Ecto neural progenitor cell (in vitro differentiated cells): ENCODE measurements at places on chromosomes 1 and 21.

DNA sequence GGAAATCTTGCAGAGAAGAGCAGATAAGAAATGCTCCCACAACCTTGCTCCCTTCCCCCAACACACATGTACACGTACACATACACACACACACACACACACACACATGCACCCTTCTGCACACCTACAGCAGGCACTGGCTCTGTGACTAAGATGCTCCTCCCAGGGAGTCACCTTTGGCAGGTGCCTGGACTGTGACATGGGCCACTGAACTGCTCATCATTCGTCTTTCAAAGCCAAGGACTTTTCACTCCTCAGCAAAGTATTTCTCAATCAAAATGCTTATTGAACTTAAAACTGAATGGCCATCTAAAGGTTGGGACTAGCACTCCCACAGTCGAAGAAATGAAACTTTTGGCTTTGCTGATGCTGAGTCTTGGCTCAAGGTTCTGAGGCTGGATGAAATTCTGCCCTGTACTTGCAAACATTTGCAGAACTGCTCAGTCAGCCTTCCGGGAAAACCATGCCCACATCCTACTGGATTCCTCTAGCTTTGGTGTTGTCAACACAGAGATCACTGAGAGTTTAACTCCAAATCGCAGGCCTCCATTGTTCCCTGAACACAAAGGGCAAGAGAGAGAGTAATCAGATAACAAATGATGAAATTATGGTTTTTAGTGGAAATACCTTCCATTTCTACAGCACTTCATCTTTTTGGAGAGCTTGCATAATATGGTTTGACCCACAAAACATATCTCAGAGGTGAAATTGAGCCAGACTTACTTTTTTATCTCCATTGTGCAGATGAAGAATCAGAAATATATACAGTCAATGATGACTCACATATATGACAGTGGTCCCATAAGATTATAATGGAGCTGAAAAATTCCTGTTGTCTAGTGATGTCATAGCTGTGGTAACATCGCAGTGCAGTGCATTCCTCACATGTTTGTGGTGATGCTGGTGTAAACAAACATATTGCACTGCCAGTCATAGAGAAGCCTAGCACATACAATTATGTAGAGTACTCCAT lies 72.4 kb upstream of the BCAR3 start:
- DNase-seq, result no peak

DNA sequence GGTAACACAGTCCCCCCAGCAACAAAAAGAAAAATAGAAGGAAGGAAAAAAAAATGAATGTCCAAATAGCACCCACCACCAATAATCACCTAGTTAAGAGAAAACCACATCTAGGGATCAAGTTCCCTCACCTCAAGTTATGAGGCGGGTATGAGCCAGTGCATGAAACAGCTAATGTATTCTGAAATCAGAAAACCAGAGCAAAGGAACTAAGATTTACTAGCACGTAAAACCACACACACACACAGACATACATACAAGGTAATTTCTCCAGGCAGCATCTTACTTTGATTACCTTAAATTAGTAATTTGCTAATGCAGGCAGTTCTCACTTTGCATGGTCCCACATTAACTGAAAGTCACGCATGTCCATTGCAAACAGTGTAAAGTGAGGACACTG lies 109.8 kb downstream of the HLCS start:
- DNase-seq, result no peak

DNA sequence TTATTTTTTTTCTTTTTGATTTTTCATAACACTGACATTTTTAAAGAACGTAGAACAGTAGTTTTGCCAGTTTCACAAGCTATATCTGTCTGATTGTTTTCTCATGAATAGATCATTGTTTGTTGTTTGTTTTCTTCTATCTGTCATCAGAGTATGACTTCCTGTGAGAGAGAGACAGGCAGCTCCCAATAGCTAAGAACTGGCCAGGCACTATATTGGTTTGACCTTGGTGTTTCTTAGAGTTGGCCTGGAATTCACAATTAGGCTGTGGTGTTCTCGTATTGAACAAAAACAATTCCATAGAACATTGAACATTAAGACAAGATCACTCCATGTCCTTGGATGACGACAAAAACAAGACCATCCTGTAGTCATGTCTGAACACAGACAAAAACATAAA lies 43.4 kb downstream of the RPS6KC1 start:
- DNase-seq, result no peak

- DNase-seq, result no peak
Measured at GRCh38 chr1:219945795-219946194, 17.4 kb upstream of the SLC30A10 start.

DNA sequence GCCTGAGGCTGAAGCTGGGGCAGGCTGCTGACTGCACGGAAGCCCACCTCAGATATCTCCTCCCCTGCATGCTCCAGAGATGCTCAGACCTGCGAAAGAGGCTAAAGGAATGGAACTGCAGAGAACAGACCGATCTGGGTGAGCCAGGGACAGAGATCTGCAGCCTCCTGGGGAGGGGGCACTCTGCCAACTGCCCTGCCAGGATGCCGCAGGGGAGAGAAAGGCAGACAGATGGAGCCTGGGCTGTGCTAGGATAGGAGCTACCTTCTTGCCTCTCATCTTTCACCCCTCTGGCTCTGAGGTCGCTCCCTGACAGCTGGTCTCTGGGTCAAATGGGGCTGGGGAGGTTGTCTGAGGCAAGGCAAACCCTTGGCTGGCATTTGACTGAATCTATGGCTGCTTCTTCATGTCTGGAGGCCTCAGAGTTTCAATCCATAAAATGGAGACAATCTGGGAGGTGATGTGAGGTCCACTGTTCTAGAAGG lies 238.2 kb downstream of the GRIK3 start:
- no peak for DNase-seq

DNA sequence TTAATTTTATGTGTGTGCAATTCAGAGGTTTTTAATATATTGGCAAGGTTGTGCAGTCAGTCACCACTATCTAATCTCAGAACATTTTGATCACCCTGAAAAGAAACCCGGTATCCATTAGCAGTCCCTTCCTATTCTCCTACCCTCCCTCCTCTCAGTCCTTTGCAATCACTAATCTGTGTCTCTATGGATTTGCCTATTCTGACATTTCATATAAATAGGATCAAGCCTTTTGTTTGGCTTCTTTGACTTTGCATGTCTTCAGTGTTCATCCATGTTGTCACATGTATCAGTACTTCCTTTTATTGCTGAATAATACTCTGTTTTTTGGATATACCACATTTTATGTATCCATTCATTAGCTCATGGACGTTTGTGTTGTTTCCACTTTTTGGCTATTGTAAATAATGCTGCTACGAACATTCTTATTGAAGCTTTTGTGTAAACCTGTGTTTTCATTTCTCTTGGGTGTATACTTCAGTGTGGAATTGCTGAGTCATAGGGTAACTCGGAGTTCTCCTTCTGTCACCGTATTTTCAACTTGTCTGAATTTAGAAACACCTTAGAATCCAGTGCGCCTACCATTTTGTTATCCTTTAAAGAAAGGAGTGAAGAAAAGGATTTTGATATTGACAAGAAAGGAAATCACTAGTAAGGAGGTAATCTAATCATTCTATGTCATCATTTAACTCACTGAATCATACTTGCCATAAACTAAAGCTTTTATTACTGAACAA lies 3.4 kb downstream of the CEP85 start:
- DNase-seq, result no peak

DNA sequence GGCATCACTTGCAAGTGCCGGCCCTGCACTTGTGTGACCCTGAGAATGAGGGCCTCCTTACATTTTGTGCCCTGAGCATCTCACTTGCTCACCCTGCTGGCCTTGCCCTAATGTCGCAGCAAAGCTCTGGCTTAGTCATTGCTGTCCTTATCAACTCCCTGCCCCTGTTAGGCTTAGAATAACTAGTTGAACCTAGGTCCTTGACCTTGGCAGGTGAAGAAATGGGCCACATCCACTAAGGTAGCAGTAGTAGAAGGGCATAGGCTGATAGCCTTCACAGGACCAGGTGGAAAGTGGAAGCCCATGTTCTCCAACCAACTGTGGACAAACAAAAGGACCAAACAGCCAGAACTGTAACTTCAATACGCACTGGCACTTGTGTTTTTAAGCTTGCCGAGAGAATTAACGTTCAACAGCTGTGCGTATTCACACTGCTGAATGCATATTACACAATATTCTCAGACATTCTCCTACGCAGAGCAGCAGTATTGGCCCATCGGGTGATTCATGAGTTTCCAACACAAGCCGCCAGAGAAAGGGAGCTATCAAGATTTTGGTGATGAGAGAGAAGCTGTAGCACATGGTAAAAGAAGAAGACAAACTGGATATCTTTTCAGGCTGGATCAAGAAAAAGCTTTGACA lies 27.7 kb upstream of the PTGFRN start:
- DNase-seq, result peak; percentile 51

- DNase-seq, result no peak
Measured at GRCh38 chr1:100051893-100052292, 80.8 kb downstream of the SASS6 start.

DNA sequence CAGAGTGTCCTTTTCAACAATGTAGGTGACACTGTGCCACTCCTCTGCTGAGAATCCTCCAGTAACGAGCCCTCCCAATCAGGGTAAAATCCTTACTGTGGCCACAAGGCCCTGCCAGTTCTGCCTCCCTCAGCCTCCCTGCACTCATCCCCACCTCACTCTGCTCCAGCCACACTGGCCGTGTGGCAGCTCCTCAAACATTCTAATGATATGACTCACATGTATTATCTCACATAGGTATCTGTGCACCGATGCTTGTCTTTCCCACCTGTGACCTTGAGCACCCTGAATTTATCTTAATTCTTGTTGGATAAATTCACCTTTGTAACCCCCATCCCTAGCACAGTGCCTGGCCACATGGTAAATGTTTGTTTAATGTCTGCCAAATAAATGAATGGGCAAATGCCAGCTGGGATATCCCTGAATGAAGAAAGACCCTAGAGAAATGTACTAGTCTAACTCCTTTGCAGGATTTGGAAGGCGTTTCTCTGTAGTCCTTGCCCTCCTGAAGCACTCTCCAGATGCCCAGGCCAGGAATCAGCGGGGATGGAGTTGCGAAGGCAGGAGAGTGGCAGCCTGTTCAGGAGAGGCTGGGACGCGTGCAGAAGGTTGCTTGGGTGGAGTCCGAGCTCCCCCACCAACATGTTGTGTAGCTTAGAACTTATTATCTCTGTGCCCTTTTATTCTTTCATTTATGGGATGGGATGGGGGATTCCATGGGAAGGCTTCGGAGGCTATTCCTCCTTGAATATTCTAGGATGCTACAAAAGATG lies 106.0 kb downstream of the TMEM53 start:
- DNase-seq, result no peak

DNA sequence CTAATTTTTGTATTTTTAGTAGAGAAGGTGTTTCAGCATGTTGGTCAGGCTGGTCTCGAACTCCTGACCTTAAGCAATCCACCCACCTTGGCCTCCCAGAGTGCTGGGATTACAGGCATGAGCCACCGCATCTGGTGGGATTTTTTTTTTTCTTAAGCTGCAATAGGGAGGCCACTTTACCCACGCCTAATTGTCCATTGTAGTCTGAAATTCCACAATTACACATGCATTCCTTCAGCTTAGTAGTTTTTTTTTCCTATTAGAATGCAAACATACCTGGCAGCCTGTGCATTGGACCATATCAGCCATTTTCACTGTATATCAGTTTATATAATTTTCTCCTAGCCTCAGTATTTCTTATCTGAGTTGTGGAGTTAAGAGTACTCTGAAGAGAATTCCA lies 186.8 kb downstream of the LMX1A start:
- DNase-seq, result no peak

- no peak for DNase-seq
Measured at GRCh38 chr1:164519426-164519825, 39.6 kb upstream of the PBX1 start.

GRCh38 chr1:229003233-229004031 lies 267.5 kb upstream of the RAB4A start:
- no peak for DNase-seq

GRCh38 chr21:39386194-39386593 lies 37.3 kb upstream of the HMGN1 start:
- DNase-seq, result no peak

- no peak for DNase-seq
Measured at GRCh38 chr1:18020021-18020817, 87.4 kb upstream of the IGSF21 start.

DNA sequence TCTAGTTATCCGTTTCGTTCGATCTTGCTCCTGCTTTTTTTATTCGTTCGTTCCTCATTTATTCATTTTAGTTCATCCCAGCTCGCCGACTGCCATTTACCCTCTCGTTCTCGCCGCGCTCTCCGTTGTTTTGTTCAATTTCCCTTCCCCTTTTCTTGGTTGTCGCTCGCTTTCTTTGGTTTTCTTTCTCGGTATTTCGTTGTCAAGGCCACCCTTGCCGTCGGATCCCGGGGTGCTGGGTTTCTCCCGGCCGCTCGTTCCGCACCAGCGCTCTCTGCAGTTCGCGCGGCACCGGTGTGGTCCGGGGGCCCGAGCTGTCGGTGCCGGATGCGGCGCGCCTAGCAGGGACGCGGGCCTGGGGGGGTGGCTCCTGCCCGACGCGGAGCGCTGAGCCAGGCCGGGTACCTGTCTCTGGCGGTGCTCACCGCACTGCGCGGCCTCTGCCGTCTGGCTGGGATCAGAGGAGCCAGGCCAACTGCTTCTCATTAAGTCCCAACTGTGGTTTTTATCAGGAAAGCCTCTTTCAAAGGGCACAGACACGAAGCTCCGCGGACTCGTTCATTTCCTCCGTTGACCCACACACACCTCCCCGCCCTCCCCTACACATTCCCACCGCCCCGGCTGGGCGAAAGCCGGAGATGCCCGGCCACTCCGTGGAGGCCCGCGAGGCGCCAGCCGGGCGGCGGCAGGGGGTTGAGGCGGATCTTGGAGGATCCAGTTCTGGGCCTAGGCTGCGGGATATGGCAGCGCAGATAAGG lies 1.6 kb downstream of the ALX3 start:
- DNase-seq, result peak; percentile 70

DNA sequence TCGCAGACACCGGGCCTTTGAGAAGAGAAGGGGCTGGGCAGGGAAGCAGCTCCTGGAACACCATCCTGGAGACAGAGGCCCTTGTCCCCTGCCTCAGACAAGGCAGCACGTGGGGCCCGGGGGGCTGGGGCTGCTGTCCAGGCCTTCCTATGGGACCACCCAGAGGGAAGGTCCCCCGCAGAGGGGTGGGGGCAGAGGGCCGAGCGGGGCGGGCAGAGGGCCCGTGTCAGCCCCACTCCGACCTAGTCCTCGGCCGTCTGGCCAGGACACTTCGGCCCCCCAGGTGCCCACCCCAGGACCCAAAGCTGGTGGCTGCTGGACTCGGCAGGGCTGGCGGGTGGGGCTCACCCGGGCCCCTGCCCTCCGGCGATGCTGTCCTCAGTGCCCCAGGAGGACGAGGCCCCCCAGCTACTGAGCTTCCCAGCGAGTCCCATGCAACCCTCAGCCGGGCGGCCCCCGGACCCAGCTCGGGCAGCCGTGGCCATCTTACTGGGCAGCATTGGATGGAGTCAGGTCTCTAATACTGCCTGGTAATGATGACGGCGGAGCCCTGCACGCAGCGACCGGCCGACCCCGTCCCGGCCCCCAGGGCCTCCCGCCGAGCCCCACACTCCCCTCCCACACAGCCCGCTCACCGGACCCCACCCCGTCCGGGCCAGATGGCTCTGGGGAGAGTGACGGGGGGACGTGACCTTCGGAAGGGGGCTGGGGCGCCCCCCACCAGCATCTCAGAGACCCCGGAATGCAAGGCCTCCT lies 6.9 kb upstream of the TTLL10 start:
- DNase-seq, result no peak
